GM12892 (cell line): ENCODE measurements at places on chromosomes 5 and 9.

- no peak for DNase-seq
These were observed 69.6 kb downstream of the UGCG start for GRCh38 chr9:111966124-111966723.

DNA sequence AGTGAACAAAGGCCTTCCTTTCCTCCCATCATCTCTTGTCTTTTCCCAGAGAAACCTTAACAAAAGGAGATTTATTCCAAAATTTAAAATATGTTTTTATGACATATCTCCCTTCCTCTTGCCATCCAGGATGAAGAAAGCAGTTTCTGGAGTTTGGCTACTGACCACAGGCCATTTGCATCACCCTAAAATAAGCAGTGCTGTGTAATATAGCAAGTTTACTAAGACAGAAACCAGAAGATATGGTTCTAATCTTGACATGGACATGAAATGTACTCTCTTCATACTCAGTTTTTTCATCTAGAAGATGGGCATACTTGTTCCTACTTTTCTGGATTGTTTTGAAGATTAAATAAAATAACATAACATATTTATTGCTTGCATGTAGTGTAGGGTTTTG, 50.2 kb upstream of the ZFAND5 start:
- DNase-seq: peak; percentile 7

- no peak for DNase-seq
These were observed 65.6 kb upstream of the TRIO start for GRCh38 chr5:14077501-14077900.

DNA sequence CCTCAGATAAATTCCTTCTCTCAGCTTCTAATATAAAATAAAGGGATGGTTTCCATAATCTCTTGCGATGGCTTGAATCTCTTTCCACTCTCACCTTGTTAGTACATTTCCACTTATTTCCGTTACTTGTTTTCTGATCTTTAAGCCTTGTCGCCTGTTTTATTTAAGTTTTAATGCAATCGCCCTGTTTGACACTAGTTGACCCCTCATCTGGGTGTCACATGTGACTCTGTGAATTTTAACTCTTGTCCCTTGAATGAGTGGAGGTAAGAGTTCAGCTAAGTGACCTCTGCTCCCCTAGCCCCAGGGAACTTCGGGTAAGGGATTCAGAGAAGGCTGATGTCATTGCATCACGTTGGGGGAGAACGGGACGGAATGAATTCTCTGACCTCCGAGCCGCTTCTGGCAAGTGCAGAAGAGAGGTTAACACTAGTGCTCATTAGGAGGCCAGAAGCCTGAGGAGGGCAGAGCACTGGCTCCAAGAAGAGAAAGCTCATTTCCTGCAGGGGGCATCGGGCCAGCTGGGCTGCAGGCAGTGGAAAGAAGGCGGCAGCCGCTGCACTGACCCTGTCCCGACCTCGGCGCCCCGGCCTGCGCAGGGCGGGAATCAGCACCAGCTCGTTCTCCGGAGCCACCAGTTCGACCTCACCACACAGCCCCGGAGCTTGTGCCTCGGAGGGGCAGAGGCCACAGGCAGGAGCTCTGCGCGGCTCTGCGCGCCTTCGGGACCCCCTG, 569 bp downstream of the HINT2 start:
- peak; percentile 42 for DNase-seq

GRCh38 chr5:103657301-103657700, 94.7 kb upstream of the NUDT12 start:
- DNase-seq: no peak
